ENCODE measurements at places on chromosomes 1 and 21. TPM values are rescaled to one million over a fixed set of nuclear protein-coding genes. Genes with fewer than 3 reads are reported as not detected.

- no peaks in the 10 kb centered on the region for H3K27me3 ChIP-seq
- no peak overlapping the region for H3K4me3 ChIP-seq
- H3K36me3 ChIP-seq = no peaks in the 10 kb centered on the region
- no peaks in the 10 kb centered on the region for H3K4me1 ChIP-seq
- H3K27ac ChIP-seq = no peak overlapping the region
Observed at GRCh38 chr1:66246351-66247269, 287.3 kb upstream of the SGIP1 start.

GRCh38 chr1:93668121-93668520 lies 13.5 kb downstream of the BCAR3 start:
- H3K27ac ChIP-seq = no peak overlapping the region
- H3K4me1 ChIP-seq = peaks cover 37% of the 10 kb centered on the region
- no peaks in the 10 kb centered on the region for H3K36me3 ChIP-seq
- H3K4me3 ChIP-seq = no peak overlapping the region
- no peak for DNase-seq

DNA sequence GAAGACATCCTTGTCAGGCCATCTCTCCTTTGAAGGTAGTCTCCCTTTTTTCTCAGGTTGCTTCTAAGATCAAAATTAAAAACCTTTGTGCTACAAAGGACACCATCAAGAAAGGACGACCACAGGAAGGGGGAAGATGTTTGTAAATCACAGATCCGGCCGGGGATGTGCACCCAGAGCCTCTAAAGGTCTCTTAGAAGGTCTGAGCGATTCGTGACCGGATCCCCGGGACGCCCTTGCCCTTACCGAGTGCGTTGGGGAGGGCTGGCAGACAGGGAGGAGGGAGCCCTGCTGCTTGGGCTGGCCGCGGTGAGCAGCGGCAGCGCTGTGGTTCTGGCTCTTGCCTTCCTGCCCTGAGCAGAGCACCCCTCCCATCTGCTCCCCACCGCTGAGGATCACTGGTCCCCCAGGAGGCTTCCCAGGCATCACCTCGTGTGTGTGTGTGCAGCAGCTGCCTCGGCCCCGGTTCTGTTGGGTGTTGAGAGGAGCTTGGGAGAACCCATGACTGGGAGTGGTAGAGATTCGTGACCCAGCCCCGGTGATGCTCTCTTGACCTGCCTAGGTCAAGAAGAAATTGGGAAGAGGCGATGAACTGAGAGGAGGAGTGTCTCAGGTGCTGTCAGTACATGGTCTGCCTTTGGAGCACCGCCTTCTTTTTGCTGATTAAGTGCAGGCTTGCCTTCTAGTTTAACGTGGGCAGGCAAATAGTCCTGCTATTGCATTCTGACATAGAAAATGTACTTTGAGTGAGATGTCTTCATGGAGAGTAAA lies 34.5 kb downstream of the AGPAT3 start:
- H3K36me3 ChIP-seq = no peaks in the 10 kb centered on the region
- no peaks in the 10 kb centered on the region for H3K4me1 ChIP-seq
- no peak overlapping the region for H3K27ac ChIP-seq
- no peak overlapping the region for H3K4me3 ChIP-seq
- no peaks in the 10 kb centered on the region for H3K27me3 ChIP-seq

GRCh38 chr1:179228783-179229213 lies 679 bp downstream of the ABL2 start:
- no peak overlapping the region for H3K27ac ChIP-seq
- H3K4me3 ChIP-seq = peak overlapping the region; percentile 86
- H3K4me1 ChIP-seq = peaks cover 9% of the 10 kb centered on the region
- no peaks in the 10 kb centered on the region for H3K27me3 ChIP-seq
- no peaks in the 10 kb centered on the region for H3K36me3 ChIP-seq

GRCh38 chr1:117802531-117803257 lies 126.7 kb downstream of the GDAP2 start:
- H3K27ac ChIP-seq = no peak overlapping the region
- H3K27me3 ChIP-seq = no peaks in the 10 kb centered on the region
- no peak for DNase-seq
- H3K36me3 ChIP-seq = no peaks in the 10 kb centered on the region

- no peaks in the 10 kb centered on the region for H3K27me3 ChIP-seq
- DNase-seq = no peak
- H3K4me3 ChIP-seq = no peak overlapping the region
- no peak overlapping the region for H3K27ac ChIP-seq
- no peaks in the 10 kb centered on the region for H3K36me3 ChIP-seq
Observed at GRCh38 chr1:118485757-118486156, 300.7 kb upstream of the SPAG17 start.

LAMB3 gene
- 59.7 TPM for total RNA-seq

NPHS2 gene
- 1.2 TPM for total RNA-seq

PARS2 gene
- 7.1 TPM for total RNA-seq
